ENCODE measurements at places on chromosomes 2 and 18.

- DNase-seq = no peak
Measured at GRCh38 chr18:7458884-7459283, 108.2 kb upstream of the PTPRM start.

GRCh38 chr18:63293935-63294334 lies 25.6 kb downstream of the BCL2 start:
- DNase-seq = no peak

- no peak for DNase-seq
Measured at GRCh38 chr2:140295767-140296166, 1515.6 kb upstream of the NXPH2 start.

DNA sequence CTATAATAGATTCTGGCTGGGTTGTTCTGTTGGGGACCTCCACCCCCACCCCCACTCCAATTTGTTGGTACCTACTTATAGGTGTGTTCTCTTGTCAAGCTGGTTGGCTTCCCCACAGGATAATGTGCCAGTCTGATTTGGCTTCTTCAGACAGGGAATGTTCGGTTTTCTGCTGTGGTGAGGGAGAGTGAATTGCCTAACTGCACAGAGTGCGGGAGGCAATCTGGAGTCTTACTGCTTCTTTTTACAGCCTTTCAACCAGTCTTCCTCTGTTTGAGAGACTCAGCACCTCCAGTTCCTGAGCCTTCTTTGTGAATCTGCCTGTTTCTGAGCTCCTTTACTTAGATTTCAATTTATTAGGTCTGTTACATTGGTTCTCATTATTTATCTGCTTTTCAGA lies 27.4 kb upstream of the SNORC start:
- DNase-seq = no peak

- no peak for DNase-seq
Measured at GRCh38 chr2:194674043-194674442, 983.0 kb upstream of the SLC39A10 start.

- DNase-seq = no peak
Measured at GRCh38 chr18:33596178-33596854, 18.3 kb downstream of the ASXL3 start.

- DNase-seq = no peak
Measured at GRCh38 chr2:197543206-197543605, 27.3 kb downstream of the MOB4 start.

GRCh38 chr18:13482618-13482945 lies 243.8 kb downstream of the FAM210A start:
- DNase-seq = no peak

GRCh38 chr2:223725986-223726970 lies 111.1 kb downstream of the AP1S3 start:
- DNase-seq = no peak

DNA sequence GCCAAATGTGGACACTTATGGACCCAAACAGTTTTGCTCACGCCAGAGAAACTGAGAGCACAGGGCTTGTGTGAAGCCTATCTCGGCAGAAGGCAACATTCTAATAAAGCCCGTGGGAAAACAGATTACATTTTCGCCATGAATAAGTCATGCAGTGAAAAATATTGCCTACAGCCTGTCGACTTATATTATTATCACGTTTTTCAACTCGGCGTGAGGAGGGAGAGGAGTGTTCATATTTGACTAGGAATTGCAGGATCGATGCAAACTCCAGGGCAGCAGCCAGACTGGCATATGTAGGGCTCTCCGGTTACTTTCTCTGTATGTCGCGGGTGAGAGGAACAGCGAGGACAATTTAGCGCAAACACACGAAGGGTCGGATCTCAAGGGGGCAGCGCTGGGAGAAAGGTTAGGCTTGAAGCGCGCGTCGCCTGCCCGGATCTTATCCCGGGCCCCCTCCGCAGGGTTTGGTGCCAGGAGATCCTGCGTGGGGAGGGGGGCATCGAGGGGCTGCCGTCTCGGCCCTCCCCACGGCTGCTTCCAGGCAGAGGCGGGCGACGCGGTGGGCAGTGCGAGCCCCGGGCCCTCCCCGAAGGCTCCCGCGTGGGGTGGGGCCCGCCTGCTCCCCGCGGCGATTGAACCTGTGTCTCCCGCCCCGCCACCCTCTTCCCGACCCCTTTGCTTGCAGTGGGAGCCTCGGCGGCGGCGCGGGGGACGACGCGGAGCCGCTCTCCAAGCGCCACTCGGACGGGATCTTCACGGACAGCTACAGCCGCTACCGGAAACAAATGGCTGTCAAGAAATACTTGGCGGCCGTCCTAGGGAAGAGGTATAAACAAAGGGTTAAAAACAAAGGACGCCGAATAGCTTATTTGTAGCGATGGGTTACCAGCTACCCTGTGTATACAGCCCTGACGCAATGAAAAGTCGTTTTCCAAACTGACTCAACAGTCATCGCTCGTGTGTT lies 4.4 kb downstream of the ADCYAP1 start:
- no peak for DNase-seq

- DNase-seq = no peak
Measured at GRCh38 chr2:180991361-180991760, 11.0 kb downstream of the UBE2E3 start.

DNA sequence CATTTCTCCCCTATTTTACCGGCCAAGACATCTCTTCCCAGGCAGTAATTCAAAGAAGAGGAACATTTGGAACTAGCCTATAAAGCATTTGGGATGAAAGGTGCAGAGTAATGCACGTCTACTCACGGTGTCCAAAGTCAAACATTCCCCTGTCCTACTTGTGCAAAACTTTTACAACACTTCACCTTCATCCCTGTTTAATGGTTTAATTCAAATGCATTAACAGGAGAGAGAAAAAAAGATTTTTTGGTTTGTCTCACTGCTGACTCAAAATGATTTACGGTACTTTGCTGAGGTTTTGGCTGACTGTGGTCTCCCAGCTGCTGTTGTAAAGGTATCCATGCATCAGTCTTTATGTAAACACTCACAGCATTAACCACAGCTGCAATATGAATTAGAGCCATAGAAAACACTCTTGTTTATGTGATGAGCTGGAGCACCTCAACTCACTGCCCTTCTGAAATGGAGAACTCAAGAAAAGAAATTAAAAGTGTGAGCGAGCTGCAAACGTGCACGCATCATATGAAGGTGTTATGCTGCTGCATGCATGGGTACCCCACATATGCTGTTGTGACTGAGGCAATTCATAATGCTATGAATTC lies 220.5 kb downstream of the PIEZO2 start:
- DNase-seq = no peak

DNA sequence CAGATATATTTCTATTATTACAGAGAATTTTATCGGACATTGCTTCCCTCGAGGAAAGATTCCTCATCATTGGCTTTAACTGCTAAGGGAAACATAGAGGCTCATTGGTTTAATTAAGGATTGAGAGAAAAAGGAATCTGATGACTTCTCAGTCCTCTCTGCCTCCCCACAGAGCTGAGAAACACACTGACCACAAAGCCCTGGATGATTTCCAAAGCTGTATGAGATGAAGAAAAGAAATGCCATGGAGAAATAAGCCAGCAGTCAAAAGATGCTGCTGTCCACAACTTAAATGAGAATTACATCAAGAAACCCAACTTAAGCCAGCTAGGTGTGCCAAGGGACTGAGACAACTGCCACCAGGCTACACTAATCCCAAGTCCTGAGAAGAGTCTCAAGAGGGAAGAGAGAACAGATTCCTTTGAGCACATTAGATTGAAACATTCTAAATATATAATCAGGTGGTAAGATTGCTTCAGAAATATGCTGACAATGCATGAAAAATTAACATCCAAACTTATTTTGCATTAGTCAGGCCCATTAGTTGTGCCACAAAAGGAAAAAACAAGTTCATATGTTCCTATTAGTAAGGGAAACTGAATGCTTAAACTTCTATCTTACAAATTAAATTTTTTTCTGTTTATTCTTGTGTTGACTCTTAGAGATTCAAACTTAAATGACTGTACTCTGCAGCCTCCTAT lies 308.1 kb upstream of the CYRIA start:
- no peak for DNase-seq

- no peak for DNase-seq
Measured at GRCh38 chr2:173843526-173843925, 121.6 kb downstream of the SP3 start.

DNA sequence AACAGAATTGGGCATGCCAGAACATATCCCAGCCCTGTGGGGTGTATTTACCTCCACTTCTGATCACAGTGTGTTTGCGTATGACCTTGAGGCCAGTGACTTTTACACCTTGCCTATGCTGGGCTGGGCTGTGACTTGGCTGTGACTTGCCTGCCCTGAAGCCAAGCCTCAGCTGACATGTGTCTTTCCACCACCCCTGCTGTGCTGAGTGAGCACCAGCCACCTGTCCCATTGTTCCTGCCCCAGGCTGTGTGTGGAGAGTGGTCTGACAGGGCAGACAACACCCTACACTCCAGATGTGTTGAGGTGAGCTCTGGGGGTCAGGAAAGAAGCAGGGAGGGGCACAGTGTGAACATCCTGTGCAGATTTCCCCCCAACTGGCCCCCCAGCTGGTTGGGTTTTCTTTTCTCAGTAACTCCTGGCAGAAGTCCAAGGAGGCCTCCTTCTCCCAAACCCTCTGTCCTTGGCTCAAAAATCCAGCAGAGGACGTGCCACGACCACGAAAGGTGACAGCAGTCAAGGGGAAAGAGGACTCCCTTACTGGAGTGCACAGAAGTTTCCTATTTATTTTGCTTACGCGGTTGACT lies 5.1 kb upstream of the STEAP3 start:
- no peak for DNase-seq

- DNase-seq = no peak
Measured at GRCh38 chr2:94982675-94983074, 42.8 kb upstream of the MAL start.

DNA sequence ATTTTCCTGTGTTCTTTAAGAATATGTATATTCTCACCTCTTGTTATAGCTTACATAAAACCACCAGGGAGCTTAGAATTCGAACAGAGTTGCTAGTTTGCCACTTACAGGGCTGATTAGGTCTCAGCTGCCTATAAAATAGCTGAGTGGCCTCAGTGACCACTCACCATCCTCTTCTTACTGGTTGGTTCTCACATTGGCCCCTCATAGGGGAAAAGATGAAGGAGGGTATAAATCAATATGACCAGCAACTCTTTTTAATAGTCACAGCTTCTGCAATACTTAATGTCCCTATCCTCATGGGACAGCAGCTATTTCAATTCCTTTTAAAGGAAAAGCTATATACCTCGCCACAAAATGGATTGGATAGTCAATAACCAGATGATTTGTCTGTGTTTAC lies 199.4 kb upstream of the CDH20 start:
- no peak for DNase-seq

DNA sequence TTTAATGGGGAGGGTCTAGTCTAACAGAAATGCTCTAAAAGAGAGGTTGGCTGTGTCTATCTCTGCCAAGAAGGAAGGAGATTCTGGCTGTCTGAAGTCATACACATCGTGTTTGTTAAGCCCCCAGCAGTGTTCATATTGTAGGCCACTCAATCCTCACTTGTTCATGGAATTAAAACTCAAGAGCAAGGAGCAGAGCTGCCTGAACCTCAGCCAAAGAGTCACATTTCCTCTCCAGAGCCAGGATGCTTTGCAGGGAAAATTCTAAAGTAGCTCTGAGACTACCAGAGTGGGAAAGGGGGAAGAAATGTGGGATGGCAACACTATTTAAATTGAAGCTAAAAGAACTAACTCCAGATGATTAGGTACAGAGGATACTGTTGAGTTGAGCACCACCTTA lies 190.7 kb upstream of the CXCR4 start:
- no peak for DNase-seq

GRCh38 chr2:67323209-67323991 lies 73.7 kb upstream of the ETAA1 start:
- DNase-seq = no peak

DNA sequence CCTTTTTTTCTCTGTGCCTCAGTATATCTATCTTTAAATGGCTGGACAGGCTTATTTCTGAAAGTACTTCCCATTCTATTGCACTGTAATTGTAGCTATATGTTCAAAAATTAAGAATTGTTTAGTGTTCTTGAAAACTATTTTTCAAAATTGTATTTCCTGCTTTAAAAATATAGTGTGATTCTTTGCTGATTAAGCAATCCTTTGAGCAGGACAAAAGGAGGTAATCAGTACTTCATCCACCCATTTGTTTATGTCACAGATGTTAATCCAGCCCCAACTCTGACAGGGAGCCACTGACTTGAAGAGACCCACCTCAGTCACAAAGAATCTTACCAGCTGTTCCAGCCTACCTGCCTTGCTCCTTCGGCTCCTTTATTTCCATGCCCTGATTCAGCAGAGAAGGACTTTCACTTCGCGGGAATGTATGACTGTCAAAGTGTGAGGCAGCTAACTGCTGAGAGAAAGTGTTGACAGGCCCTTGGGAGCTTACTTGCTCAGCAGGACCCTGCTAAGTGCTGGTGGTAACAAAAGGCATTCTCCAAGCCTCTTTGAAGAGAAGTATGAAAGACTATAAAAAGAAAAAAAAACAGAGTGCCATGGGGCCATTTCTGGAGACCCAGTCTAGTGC lies 393.3 kb upstream of the CYRIA start:
- no peak for DNase-seq

DNA sequence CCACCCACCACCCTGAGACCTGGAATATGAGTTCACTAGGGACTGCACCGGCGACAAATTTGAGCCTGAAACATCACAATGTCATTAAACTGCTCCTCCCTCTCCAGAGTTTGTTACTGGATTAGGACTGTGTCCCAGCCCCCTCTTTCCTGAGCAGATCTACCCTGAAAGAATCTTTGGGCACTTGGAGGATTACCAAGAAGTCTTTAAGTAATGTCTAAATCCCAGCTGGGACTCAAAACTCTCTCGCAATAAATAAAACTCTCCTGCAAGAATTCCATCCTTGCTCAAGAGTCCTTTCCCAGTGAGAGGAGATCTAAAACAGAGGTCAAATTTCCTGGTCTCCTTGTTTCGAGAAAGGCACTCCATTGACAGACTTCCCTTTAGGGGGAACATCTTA lies 20.9 kb downstream of the GKN2 start:
- no peak for DNase-seq

GRCh38 chr18:78970774-78971333 lies 8.8 kb upstream of the SALL3 start:
- no peak for DNase-seq

DNA sequence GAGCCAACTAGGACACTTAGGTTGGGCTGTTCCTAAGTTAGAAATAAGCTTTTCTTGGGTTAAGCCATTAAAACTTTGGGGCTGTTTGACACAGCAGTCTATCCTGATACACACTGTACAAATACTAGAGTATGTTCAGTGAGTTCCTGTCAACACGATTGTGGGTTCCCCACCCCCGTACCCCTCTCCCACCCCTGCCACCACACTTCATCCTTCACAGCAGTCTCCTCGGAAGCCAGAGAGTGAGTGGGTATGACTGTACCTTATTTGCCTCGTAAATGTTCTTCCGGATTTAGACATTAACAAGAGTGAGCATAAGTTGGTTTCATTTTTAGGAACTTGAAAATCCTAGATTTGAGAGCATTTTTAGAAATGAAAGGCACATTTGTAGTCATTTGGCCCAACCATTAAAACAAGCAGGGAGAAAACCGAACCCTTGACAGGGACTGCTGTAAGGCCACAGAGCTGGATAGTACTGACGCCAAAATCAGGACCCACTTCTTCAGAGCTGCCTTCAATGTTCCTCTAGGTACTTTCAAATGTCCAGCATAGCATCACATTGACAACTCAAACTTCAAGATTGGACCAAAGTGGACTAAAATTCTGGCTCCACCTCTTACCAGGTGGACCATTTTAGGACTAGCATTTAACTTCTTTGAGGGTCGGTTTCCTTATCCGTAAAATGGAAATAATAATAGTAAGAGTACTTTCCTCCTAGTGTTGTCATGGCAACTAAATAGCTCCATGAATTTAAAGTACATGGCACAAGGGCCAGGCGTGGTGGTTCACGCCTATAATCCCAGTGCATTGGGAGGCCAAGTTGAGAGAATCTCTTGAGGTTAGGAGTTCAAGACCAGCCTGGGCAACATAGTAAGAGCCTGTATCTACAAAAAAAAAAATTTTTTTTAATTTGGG lies 166.3 kb upstream of the SERTAD2 start:
- no peak for DNase-seq

Data from stimulated activated CD8-positive, alpha-beta memory T cell treated with anti-CD3 and anti-CD28 coated beads, Interleukin-7, amount 100 ng/mL, for 24 hours (primary cell).